Stimulated activated CD4-positive, alpha-beta T cell treated with anti-CD3 and anti-CD28 coated beads, TNF-alpha, amount 100 ng/mL, for 24 hours (primary cell): ENCODE measurements at places on chromosomes 1 and 21.
A peak's percentile ranks its signal among the peaks of the same experiment; 100 is the strongest.

DNA sequence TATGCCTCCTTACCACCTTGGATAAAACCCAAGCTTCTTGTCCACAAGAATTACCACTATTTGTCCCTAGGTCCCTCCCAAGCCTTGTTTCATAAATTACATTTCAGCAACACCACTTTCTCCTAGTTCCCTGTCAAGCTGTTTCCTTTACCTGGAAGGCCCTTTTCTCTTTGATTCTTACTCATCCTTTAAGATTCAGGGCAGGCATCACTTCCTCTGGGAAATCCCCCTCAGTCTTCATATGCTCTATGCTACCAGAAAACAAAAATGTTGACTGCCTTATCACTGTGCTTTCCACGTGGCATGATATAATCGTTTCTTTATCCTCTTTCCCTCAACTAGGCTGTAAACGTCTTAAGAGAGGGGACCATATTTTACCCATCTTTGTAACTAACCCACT, 102.7 kb downstream of the LYST start:
- DNase-seq, result peak; percentile 1

DNA sequence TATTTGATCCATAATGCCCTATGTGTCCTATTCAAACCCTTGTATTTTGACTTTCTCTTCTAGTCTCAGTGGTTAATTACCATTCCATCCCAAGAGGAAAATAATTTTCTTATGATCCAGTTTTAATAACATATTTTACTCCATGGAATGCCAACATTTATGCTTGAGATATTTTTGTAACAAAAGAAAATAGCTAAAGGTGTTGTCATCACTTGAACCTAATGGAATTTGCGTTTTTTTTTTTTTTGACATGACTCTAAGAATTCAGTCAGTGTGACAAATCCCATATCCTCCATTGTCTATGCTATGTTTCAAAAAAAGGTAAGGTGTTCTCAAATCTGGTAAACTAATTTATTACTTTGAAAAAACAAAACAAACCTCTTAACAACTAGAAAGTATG, 324.1 kb upstream of the ADAMTS5 start:
- DNase-seq, result no peak

DNA sequence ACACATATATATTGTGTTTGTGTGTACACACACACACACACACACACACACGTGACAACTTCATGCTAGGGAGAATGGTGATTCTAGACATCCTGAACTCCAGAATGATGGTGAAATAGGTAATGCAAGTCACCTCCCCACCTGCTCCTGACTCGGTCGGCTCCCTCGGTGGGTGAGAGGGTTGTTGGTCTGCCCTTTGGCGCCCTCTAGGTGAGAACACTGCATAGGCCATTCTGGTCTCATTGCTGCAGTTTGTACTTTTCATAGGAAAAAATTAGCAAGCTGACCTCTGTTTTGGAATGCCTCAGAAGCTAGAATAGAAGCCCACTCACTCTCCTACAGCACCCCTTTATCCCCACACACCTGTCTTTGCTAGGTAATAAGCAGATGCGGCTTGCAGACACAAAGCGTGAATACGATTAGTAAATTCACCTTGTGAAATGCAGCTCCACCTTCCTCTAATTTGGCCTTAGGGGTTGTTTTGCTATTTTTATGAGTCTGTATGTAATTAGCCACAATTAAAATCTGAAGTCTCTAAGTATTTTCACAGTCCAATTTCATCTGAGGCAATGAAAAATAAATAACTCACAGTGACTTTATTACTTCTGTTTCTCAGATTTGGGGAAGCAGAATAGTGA, 130.0 kb upstream of the KCNJ15 start:
- peak; percentile 14 for DNase-seq

DNA sequence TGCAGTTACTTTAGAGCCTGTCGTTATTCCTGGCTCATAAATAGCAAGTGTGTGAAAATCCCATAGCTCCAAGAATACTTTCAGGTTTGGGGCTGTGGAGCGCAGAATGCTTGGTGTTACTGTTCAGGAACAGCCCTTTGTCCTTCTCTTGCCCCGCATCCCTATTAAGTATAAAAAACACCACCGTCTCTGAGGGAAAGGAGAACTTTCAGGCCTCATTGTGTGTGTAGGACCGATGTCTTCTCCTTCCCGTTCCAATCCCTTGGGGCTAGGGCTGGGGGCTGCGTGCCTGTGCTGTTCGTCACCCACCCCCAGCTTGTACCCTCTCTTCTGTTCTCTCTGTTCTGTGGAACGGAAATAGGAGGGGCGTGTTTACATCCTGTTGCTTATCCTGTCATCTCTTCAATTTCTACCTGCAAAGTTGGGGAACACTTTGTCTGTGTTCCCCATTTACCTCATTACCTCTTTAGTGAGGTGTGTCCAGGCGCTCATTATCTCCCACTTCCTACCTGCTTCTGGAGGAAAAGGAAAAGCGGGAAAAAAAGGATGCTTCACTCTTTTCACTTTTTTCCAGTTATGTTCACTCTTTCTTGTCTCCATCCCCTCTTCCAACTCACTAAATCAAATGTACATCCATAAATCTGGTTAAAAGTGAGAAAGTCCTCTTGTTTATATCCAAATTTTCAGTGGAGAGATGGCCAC, 788 bp upstream of the TXNIP start:
- DNase-seq, result peak; percentile 41

GRCh38 chr1:118912574-118912973, 75.6 kb downstream of the TBX15 start:
- no peak for DNase-seq

DNA sequence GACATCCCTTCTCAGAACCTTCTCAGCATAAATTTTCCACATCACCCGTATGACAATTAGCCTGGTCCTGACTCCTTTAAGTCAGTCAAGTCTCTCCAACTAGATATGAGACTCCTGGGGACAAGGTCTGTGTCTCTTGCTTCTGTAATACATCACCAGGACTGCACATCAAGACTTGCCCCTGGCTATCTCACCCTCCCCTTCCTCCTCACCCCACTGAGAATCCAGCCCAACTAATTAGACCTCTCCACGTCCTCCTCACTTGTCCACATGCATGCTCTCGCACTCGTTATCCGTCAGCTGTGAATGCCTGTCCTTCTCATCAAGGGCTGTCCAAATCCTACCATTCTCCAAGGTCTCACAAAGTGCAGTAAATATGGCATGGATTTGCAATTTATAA, 542.8 kb downstream of the PTPRU start:
- DNase-seq, result no peak

DNA sequence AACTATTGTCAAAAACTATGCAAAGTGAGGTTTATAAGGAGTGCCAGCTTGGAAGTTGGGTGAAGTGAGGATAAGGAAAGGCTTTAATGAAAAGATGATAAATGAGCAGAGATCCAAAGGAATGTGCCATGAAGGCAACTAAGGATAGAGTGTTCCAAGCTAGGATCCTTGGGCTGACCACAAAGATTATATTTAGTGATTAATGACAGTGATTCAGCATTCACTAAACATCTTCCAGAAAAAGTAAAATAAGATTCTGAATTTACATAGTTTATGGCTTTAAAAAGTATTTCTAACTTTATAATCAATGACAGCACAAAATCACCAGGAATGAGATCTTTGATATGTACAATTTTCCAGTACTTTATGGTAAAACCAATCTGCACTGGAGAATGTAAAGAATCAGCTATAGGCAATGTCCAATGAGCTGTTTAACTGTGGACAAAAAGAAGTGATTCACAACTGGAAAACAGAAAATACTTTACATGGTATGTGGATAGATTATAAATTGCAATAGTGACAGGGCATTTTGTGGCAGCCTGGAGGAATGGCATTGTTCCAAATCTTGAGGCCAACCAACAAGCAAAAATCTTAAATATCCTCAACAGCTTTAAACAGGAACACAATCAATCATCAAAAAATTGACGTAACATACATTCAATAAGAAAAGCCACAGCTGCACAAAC, 91.2 kb upstream of the KCTD3 start:
- no peak for DNase-seq

- no peak for DNase-seq
These were observed 55.9 kb downstream of the SETD4 start for GRCh38 chr21:36004441-36004840.

GRCh38 chr1:114207635-114208034, 54.0 kb upstream of the SYT6 start:
- no peak for DNase-seq

GRCh38 chr1:240424740-240425464, 187.1 kb downstream of the GREM2 start:
- no peak for DNase-seq

- no peak for DNase-seq
These were observed 179.6 kb downstream of the KCNK2 start for GRCh38 chr1:215262106-215262505.

- no peak for DNase-seq
These were observed 130.3 kb downstream of the FGGY start for GRCh38 chr1:59427155-59427554.

GRCh38 chr1:156999596-157000320, 45.8 kb downstream of the ARHGEF11 start:
- no peak for DNase-seq

GRCh38 chr1:32939655-32940371, 24.8 kb downstream of the RNF19B start:
- DNase-seq, result no peak

GRCh38 chr1:156458181-156458503, 42.4 kb downstream of the MEF2D start:
- DNase-seq, result no peak
